ENCODE measurements at places on chromosomes 13 and 19. TPM values are rescaled to one million over a fixed set of nuclear protein-coding genes. Genes with fewer than 3 reads are reported as not detected.

- DNase-seq, result no peak
These were observed 35.9 kb upstream of the ZSCAN5A start for GRCh38 chr19:56350416-56351045.

The NOVA2 gene
- 5.9 TPM for total RNA-seq

DNA sequence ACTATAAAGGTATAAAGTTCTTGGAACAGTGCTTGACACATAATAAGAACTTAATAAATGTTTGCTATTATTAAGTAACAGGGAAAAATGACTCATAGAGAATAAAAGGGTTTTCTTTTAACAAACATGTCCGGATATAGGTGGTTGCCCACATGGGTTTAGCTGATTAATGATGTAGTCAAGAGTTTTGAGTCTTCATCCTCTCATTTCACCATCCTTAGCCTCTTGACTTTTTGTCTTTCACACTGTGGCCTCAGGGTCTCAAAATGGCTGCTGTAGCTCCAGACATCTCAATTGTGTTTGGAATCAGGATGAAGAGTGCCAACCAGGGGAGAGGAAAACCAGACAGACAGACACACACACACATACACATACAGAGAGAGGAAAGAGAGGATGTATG, 97.9 kb downstream of the HSPH1 start:
- no peak for DNase-seq

GRCh38 chr19:18417250-18418028, 1.8 kb upstream of the SSBP4 start:
- DNase-seq, result peak; percentile 92

DNA sequence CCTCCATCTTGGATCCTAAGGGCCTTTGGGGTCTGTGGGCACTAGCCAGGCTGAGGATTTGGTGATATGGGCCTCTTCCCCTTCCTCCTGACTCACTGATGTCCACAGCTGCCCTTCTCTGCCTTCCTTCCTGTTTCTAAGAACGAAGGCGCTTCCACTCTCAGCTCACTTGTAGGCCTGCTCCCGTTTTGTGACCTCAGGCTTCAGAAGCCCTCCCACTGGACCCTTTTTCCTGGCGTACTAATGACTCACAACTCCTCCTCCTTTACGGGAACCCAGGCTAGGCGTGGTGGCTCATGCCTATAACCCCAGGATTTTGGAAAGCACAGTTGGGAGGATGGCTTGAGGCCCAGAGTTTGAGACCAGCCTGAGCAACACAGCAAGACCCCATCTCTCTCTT, 55.6 kb downstream of the TMED1 start:
- DNase-seq, result no peak

DNA sequence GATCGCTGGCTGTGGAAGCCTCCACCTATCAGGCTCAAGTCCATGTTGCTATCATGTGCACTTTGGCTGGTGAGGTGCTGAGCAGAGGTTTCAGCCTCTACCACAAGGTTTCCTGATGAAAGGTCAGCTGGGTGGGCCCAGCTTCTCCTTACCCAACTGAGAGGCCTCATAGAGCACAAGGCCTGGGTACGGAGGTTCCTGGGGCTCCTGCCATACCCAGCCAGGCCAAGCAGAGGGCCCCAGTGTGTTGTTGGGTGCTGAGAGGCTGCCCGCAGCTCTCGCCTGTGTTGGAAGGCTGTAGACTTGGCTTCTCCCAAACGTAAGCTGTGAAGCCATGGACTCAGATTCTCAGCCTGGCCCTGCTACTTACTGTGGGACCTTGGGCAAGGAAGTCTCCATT, 28.2 kb downstream of the ACTN4 start:
- peak; percentile 32 for DNase-seq

GRCh38 chr13:20779405-20779804, 5.6 kb upstream of the EEF1AKMT1 start:
- no peak for DNase-seq

The ZNF57 gene
- 3.9 TPM for total RNA-seq

DNA sequence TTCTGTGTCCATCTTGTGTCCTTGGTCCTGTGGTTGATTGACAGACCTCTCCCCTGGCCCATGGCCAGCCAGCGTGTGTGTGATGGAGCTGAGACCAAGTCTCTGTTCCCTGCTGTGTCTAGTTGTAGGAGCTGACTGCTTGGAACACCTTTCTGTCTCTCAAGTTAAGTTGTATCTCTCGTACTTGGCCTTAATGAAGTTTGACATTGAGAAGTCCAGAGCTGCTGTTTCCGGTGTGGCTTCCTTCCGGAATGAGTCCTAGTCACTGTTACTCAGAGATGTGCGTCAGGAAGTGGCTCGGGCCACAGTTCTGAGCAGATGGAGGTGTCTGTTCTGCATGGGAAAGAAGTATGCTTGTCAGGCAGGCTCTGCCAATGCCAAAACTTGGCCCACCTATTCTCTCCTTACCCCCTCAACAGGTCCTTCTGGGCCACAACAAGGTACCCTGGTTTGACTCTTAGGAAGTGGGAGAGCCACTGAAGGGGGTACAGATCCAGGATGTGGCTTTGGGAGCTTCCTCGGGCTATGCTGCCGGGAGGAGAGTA, 54.3 kb downstream of the GATAD2A start:
- DNase-seq, result peak; percentile 68

The DHPS gene
- total RNA-seq, result 60.2 TPM

The NLRP4 gene
- not detected for total RNA-seq

The WASF3 gene
- total RNA-seq, result 11.5 TPM

All from left ventricle myocardium superior (tissue), 1 donor.